Colonic mucosa (tissue), 4 donors: ENCODE measurements at places on chromosomes 1 and 21.

DNA sequence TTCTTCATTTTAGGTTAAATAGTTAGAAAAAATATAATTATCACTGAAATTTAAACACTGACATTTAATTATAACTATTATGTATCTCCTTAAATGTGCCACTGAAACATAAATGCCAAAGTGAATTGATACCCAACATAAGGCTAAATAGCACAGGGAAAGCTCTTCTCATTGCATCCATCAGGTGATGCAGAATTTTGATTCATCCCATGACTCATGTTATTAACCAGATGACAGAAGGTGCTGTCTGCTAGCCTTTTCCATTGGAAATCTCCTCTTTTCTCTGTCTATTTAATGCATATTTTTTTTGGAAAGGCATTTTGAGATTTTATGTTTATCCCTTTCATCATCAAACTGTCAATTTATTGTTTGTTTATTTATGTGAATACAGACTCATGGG is 136.8 kb downstream of the KCNK2 start:
- DNase-seq = no peak

- no peak for DNase-seq
Measured at GRCh38 chr21:40886931-40887330, 40.0 kb upstream of the DSCAM start.

DNA sequence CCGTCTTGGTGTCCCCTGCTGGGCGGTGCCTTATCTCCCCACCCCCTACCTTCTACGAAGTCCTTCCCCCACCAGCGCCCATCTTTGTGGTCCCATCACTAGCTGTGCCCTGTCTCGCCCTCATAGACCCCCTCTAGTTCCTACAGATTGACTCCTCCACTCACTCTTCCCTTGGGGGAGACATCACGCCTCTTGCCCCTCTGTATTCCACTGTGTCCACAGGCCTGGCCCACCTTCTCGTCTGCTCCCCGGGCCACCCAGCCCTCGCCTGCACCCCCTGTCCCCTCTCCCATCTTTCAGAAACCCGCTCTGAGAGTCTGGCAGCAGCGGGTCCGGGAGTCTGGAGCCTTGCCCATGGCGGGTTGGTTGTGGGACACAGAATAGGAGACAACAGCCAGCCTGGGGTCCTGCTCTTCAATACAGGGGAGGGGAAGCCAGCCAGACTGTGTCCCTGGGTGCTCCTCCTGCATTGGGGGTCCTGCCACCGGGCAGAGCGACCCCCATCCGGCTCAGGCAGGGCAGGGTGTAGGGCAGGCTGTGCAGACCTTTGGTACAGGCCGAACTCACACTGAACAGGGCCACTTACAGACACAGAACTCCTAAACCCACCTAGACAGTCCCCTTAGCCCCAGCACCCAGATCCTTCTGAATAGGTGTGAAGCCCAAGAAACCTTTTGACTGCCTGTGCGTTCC is 1.1 kb downstream of the RNF187 start:
- DNase-seq = no peak

DNA sequence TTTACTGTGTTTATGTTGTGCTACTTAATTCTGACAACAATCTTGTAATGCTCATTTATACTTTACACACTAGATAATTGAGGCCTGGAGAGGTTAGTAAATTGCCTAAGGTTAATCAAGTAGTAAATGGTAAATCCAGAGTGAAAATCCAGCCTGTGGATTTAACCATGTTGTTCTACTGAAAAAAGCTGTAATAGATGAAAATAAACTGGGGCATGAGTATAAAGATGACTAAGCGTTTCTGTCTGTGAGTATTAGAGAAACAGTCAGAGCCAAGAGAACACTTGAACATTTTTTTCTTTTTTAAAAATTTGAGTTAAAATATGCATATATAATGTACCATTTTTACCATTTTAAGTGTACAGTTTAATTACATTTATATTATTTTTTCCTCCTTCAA is 47.9 kb upstream of the LEPR start:
- no peak for DNase-seq

GRCh38 chr1:3463891-3464648 is 9.6 kb downstream of the ARHGEF16 start:
- DNase-seq = no peak

- no peak for DNase-seq
Measured at GRCh38 chr1:78840453-78841271, 165.9 kb downstream of the ADGRL4 start.

DNA sequence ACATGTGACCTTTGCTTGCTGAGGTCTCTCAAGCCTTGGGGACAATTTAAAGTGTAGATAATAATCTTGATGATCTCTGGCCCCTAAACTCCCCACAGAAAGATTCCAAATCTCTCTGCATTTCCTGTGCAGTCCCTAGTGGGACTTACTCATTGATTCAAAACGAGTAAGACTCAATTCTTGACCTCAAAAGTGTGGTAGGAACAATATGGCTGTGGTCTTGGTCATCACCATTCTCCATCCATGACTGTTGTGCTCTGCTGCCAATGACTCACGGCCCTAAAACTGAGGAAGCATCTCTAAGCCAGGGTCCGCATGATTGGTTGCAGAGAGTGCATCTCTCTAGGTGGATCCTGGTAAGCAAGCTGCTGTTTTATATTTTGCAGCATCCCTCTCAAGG is 268.0 kb downstream of the PTGER3 start:
- no peak for DNase-seq

DNA sequence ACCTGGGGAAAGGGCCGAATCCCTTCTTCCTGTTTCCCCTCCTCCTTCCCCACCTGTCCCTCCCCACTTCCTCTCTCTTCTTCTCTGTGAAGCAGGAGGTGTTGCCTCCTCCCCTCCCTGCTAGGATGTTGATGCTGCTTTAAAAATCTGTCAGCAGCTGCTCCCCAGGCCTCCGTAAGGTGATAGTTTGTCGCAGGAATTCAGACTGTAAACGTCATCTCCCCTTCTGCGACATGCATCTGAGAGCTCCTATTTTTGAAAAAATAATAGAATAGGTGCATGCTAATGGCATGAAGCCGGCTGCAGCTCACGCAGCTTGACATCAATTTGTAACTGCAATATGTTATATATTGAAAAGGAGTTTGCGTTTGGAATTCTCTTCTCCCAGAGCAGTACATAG is 70.1 kb downstream of the KAZN start:
- no peak for DNase-seq

GRCh38 chr1:218249338-218250140 is 35.6 kb upstream of the RRP15 start:
- DNase-seq = no peak

- peak; percentile 35 for DNase-seq
Measured at GRCh38 chr1:1788646-1789431, 10.6 kb upstream of the NADK start.

DNA sequence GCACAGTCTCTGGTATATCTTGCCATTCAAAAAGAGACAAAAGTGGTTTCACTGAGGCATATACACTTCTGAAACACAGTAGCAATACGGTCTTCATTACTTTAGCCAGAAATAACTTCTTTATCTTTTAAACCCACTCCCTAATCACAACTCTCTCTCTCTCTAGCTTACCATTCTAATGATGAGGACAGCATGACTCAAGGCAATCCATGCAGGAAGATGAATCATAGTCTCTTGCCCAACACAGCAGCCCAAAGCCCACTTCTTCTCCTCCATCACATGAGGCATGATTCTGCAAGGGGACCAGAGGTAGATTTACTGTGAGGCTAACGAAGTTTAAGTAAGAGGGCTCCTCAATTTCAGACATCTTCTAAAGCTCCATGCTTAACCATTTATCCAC is 285.0 kb upstream of the NR5A2 start:
- DNase-seq = no peak

DNA sequence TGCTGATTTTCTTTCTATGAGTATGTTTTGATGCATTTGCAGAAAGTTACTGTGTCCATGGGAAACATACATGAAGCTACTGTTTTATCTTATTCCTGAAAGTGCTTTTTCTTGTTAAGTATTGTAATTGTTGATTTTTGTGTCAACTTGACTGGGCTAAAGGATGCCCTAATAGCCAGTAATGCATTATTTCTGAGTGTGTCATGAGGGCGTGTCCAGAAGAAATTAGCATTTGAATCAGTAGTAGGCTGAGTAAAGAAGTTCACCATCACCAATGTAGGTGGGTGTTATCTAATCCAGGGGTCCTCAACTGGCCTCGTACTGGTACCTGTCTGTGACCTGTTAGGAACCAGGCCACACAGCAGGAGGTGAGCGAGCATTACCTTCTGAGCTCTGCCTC is 760.2 kb downstream of the PLA2G4A start:
- no peak for DNase-seq

DNA sequence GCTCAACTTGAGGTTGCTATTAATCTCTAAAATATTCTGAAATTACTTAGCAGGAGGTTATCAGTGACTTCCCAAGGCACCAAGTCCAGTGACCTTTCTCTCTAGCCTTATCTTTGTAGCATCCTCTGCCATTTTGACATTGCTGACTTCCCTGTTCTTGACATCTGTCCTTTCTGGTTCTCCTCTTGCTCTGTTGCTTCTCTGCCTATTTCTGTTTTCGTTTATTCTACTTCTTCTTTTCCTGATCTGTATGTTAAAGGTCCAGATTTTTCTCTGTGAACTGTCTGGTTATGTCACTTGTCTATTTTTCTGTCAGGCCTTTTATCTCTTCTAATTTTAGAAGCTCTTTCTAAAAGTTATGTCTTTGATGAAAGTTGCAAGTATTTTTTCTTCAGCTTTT is 178.8 kb downstream of the VPS13D start:
- no peak for DNase-seq

GRCh38 chr21:43845386-43845785 is 19.6 kb upstream of the AGPAT3 start:
- no peak for DNase-seq

DNA sequence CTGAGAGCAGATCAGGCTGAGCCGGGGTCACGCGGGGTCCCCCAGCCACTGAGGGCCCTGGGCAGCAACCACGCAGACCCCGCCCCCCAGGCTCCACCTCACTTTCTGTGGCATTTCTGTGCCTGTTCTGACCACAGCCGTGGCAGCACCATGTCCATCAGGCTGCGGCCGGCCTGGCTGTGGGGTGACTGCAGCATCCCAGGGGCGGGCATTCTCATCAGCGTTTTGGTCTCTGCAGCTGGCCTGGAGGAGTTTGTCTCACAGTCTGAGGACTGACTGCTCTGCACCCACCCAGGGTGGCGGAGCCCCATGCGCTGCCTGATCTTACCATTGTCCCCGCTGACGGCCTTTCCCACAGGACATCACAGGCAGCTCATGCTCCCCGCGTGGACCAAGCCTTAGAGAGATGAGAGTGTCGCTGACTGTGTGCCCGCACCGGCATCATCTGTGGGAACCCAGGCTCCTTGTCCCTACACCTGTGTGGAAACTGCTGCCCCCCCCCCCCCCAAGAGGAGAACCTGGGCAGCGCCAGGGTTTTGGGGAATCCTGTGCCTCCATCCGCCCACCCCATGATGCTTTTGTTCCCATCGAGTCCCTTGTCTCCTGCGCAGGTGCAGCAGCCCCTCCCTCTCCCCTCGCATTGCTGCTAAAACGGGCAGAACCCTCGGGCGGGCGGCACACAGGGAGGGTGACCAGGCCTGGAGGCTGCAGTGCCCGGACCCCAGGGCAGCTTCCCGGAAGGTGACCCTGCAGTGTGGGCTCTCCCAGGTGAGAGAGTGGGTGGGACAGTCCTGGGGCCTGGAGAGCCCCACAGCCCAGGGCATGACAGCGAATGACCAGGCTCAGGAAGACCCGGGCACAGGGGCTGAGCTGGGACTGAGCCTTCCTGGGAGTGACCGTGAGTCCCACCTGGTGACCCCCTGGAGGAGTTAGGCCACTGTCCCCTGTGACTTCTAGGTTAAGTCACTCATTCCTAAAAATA is 1.8 kb downstream of the KRTAP10-1 start:
- peak; percentile 10 for DNase-seq

DNA sequence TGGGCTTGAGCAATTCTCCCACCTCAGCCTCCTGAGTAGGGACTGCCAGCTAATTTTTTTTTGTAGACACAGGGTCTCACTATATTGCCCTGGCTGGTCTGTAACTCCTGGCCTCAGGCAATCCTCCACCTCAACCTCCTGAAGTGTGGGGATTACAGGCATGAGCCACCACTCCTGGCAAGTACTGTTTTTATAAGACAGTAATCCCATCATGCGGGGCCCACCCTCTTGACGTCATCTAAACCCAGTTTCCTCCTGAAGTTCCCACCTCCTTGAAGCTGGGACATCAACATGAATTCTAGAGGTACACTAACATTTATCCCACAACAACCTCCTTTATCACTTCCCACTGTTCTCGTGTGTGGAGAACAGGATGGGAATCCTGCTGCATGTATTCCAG is 104.7 kb downstream of the SPATA46 start:
- DNase-seq = no peak

DNA sequence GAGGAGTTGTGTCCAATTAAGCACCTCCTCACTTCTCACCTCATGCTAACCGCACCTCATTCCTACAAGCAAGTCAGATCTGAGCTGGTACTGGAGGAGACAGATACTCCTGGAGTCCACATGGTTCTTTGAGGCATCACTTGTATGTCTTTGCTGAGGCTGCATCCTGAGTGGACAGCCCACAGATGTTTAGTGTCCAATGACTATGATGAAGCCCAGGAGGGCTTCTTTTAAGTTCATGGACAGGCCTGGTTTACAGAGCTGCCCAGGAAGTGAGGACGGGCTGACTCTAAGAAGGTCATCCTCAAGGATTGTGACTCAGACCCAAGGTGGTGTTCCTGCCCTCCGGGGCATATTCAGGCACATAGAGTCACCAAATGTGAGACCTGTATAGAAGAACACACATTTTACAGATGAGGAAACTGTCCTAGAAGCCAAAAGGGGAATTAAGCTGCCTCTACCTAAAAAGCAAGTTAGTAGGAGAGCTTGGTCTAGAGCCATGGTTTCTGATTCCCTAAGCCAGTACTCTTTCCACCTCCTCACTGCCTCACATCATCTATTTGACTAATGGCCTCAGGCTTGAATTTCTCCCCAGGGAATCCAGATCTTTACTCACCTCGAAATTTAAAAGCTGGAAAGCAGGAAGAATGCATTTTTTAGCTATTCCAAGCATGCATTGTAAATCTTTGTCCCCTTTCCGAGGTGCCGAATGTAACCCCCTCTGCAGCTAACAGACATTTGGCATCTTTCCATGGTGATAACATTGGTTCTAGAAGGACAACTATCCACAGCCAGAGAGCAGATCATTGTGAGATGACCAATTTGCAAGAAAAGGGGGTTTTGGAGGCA is 228.1 kb downstream of the OMA1 start:
- no peak for DNase-seq

DNA sequence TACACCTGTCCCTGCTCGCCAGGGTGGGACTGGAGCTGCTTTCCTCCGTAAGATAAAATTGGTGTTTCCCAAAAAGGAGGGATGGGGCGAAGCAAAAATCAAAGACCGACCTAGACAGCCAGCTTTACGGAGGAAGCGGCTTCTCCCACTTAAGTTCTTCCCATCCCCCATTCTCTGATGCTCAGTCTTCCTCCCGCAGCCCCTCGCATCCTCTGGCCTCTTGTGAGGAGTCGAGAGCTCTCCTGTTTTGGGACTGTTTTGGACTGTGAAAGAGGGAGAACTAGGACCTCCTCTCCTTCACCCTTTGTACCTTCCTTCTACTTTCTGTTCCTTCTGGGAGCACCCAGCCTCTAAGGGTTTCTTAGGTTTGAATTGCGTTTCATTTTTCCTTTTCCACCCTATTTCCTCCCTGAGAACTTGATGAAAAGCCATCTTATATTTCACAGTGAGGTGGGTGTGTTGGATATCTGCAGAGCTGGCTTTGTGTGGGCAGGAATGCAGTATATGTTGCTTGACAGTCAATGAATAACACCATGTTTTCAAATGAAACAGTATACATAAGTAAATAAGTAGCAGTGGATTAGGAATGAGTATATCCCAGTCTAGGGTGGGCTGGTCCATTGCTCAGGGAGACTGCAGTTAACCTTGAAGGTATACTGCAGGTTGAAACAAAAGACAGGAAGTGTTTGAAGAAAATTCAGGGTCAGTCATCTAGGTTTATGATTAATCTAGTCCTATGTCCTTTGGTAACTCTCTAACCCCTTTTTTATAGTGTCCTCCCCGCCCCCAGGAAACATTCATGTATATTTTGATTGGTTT is 848 bp downstream of the CTTNBP2NL start:
- peak; percentile 64 for DNase-seq
